ENCODE measurements at places on chromosomes 5 and 9. TPM values are rescaled to one million over a fixed set of nuclear protein-coding genes. Genes with fewer than 3 reads are reported as not detected.

PCDHB12 gene
- 1.1 TPM for total RNA-seq

GRCh38 chr9:37410969-37411785 is 11.3 kb upstream of the GRHPR start:
- H3K36me3 ChIP-seq: no peaks in the 10 kb centered on the region
- peaks cover 2% of the 10 kb centered on the region for H3K4me1 ChIP-seq
- DNase-seq: peak; percentile 68
- H3K27me3 ChIP-seq: no peaks in the 10 kb centered on the region
- H3K4me3 ChIP-seq: no peak overlapping the region

DNA sequence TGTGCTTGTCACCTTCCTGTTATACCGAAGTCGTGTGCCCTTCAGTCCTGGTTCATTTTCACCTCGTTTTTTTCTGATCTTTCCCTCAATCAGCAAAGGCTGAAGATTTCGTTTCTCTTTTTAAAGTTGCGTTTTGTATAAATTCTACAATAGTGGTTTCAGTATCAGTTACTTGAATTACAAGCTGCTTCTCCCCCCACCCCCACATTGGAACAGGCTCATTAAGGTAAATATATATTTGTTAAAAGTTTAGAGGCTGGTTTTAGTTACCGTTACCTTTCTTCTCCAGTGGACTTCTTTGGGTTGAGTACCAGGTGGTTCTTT is 881 bp downstream of the SUB1 start:
- no peaks in the 10 kb centered on the region for H3K27me3 ChIP-seq
- peak overlapping the region; percentile 100 for H3K27ac ChIP-seq
- H3K36me3 ChIP-seq: peaks cover 16% of the 10 kb centered on the region
- peak overlapping the region; percentile 78 for H3K4me3 ChIP-seq
- DNase-seq: no peak

DNA sequence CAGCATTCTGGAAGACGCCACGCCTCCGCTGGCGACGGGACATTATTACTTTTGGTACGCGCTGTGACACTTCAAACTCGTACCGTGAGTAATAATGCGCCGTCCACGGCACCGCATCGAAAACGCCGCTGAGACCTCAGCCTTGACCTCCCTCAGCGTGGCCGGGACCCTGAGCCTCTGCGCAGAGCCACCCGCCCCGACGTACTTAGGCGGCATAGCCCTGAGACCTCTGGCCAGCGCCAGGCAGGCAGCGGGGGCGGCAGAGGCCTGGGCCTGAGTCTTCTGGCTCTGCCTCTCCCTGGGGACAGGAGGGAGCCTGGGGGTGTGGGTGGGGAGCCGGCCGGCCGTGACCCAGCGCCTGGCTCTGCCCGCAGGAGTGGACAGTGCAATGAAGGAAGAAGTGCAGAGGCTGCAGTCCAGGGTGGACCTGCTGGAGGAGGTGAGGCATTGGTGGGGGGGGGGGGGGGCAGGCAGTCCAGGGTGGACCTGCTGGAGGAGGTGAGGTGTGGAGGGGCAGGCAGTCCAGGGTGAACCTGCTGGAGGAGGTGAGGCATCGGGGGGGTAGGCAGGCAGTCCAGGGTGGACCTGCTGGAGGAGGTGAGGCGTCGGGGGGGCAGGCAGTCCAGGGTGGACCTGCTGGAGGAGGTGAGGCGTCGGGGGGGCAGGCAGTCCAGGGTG is 8.0 kb downstream of the EGFL7 start:
- no peak overlapping the region for H3K27ac ChIP-seq
- no peaks in the 10 kb centered on the region for H3K36me3 ChIP-seq
- peaks cover 13% of the 10 kb centered on the region for H3K4me1 ChIP-seq
- no peak overlapping the region for H3K4me3 ChIP-seq

NPR2 gene
- 9.3 TPM for total RNA-seq

GRCh38 chr9:92649007-92649406 is 20.9 kb downstream of the IPPK start:
- no peak overlapping the region for H3K27ac ChIP-seq
- peak; percentile 42 for DNase-seq
- no peak overlapping the region for H3K4me3 ChIP-seq
- no peaks in the 10 kb centered on the region for H3K27me3 ChIP-seq

All from spleen (tissue), 13 donors.